ENCODE measurements at places on chromosomes 1 and 21.

DNA sequence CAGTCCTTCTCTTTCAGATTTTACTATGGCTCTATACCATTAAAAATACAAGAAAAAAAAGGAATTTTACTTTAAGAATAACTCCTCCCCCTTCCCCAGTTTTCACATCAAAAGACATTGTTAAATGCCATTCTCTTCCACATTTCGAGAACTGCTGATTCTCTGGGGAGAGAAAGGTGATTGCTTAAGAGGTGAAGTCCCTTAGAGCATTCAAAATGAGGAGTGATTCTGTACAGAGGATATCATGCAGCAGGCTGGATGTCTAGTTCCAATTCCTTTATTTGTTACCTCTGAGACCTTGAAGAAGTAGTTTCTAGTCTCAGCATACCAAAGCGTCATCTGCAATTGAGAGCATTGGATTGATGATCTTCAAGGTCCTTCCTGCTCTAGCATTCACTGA is 46.9 kb downstream of the FMO3 start:
- no peak for DNase-seq

- no peak for DNase-seq
These were observed 629.3 kb upstream of the ADAMTS5 start for GRCh38 chr21:27596196-27596595.

DNA sequence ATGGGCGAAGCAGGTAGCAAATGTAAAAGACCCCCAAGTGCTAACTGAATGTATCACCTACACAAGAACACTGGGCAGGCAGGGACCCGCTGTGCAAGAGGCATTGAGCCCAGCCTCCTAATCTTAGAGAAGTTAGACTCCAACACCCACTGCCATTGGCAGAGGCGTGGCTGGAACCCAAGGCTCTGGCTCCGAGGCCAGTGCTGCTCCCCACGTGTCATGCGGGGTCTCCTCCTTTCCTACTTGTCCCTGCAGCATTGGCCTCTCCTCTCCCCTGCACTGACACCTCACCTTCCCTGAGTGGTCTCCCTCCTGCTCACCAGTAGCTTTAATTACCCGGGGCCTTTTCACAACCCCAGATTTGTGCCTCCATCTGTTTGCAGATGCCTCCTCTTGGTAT is 107.0 kb downstream of the GALNT2 start:
- no peak for DNase-seq

GRCh38 chr1:14924455-14925331 is 228.9 kb upstream of the TMEM51 start:
- DNase-seq = no peak

DNA sequence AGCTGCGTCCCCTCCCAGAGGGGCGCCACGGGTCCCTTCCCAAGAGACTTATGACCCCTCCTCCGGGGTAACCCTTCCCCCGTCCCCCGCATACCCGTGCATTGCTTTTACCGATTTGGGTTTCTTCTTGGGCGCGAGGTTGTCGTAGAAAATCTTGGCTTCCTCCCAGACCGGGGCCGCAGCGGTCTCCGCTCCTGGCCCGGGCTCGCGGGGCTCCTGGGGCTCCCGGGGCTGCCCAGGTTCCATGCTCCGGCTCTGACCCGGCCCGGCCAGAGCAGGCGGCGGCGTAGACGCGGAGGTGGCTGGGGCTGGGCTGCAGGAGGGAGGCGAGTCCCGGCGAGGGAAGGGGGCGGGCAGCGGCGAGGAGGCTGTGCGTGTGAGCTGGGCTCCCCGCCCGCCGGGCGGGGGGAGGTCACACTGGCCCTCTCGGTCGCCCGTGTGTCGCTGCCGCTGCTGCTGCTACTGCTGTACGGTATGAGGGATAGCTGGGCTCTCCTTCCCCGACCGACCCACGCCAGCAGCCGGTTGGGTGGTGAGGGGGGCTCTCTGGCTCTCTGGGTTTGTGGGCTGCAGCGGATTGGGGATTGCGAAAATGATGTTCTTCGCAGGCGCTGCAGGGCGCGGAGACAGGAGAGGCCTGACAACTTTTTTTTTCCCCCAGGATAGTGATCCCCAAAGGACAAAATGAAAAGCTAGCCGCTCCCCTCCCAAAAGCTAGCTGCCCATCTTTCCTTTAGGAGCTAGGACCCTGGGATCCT is at the start of gene NT5C1A:
TSS of gene NT5C1A (minus strand) at position 315 of the 758 bp plus-strand sequence. CDS start at position 246, 69 bp downstream.
- DNase-seq = no peak

- no peak for DNase-seq
These were observed 5.9 kb downstream of the TTC39A start for GRCh38 chr1:51324251-51325010.

- no peak for DNase-seq
These were observed 74.2 kb upstream of the QSOX1 start for GRCh38 chr1:180080439-180080838.

DNA sequence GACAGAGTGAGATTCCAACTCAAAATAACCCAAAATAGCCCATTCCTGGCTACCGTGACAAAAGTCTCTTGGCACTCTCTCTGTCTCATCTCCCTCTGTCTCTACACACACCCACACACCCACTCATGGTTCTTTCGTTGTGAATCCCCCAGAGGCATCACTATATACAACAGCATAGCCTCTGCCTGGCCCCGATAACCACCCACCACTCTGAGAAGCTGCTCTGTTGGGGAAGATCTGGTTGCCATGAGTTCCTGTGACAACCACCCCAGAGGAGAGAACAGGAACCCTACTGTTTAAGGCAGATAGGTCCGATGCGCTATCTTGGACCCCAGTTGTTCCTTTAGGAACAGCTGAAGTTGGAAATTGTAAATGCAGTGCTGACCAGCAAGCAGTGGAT is 70.4 kb upstream of the LYST start:
- DNase-seq = no peak

GRCh38 chr1:186479162-186479561 is 18.2 kb upstream of the PDC start:
- no peak for DNase-seq

DNA sequence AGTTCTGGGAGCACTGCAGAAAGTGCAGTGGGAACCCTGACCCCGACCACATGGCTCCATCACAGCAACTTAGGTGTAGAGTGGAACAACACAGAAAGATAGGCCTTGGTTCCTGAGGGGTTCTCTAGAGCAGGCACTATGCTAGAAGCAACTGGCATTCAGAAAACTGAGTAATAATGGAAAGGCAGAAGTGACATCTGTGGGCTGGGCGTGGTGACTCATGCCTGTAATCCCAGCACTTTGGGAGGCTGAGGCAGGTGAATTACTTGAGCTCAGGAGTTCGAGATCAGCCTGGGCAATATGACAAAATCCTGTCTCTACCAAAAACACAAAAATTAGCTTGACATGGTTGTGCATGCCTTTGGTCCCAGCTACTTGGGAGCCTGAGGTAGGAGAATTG is 5.3 kb downstream of the MRPS15 start:
- no peak for DNase-seq

- DNase-seq = no peak
These were observed 45.2 kb downstream of the SLC37A1 start for GRCh38 chr21:42558846-42559245.

GRCh38 chr1:189834813-189835212 is 642.9 kb downstream of the BRINP3 start:
- no peak for DNase-seq

GRCh38 chr1:42773420-42773819 is 6.4 kb downstream of the C1orf50 start:
- DNase-seq = no peak

- DNase-seq = peak; percentile 16
These were observed 45.4 kb upstream of the TNFRSF1B start for GRCh38 chr1:12121212-12122003.

DNA sequence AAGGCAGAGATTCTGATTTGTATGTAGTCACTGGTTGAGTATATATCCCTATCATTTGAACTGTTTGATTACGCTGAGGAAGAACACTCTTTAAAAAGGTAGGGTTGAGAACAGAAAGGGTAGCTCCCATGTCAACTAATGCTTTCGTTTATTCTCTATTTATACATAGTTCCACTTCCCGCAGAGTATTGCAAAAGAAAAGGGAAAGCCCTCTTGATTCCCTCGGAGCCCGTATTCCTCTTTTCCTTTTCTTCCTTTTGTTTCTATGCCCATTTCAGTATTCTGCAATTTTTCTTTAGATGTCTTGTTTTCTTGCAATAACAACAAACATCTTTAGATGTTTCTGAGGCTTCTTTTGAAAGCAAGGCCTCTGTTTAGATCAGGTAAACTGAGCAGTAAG is 78.2 kb downstream of the DNTTIP2 start:
- no peak for DNase-seq

GRCh38 chr1:12188657-12189327 is 22.0 kb downstream of the TNFRSF1B start:
- DNase-seq = no peak

DNA sequence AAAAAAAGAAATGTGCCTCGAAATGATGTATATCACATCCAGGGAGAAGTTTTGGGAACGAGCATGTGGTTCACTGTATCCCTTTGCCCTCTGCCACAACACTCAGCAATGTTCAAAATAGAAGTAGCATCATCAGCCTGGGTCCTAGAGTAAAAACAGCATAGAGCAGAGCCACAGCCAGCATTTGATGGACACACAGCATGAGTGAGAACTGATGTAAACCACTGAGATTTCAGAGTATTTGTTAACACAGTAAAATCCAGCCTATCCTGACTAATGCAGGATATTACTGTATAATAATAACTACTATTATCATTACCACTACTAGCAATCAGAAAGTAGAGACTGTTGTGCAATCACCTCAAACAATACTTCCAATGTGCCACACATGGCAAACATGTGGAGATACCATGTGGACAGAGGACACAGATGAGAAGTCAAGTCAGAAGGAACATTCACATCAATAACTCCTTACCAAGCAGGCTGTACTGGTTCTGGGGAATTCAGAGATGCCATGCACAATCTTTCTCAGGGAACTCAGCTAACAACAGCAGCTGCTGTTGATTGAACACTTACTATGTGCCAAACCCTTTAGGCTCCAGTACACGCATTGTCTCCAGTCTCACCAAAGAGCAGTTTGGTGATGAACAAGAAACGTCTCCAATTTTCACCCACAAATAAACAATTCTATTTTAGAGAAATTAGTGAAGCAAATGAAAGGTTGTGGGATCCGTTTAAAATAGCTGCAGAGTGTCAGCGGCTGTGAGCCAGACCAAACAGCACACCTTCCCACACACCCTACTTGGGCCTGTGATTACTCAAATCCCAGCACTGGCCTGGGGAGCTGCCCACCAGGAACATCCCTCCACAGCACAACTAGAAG is 16.6 kb upstream of the GFI1 start:
- DNase-seq = no peak

DNA sequence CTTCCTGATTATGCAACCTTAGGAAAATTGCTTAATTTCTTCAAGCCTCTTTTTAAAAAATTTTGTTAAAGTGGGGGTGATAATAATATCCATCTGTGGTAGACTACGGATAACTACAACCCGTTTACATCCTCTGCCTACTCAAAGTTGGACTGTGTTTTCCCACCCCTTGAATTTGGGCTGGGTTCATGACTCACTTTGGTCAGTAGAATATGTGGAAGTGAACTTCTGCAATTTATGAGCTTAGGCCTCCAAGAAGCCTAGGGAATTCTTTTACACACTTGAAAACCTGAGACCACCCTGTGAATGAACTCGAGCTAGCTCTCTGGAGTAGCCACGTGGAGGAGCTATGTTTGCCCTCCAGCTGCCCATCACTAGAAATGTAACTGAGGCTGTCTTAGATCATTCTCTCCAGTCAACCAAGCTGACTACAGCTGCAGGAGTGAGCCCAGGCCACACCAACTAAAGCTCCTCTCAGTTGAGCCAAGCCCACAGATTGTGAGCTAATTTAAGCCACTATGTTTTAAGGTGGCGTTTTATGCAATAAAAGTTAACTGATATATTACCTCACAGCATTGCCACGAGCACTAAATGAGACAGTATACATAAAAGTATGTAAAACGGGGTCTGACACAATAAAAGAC is 29.6 kb upstream of the CACHD1 start:
- DNase-seq = no peak

DNA sequence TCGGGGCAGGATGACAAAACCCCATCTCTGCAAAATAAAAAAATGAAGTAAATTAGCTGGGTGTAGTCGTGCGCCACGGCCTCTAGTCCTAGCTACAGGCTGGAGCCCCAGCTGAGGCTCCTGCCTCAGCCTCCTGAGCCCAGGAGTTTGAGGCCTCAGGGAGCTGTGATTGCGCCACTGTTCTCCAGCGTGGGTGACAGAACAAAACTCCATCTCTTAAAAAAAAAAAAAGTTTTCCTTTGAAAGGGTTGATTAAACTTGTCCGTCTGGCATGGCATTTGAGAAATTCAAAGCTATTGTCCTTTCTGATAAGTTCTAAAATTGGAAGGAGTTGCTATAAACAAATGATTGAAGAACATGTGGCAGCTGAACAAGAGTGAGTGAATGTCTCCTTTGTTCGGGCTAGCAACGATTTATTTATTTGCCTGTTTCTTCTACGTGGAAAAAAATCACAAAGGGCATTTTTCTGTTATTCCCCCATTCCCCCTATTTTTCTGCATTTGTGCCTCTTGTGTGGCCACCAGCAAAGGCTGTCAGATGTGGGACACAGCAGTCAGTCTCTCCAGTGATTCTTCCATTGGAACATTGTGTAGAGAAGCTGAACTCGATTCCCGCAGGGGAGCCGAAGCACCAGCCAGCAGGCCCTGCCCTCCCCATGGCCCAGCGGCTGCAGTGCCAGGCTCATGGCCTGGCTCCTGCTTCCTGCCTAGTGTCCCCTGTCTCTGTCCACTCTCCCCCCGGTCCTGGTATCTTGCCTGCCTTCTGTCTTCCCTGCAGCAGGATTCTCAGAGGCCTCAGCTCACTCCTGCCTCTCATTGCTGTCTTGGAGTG is 21.5 kb upstream of the PWP2 start:
- DNase-seq = no peak

DNA sequence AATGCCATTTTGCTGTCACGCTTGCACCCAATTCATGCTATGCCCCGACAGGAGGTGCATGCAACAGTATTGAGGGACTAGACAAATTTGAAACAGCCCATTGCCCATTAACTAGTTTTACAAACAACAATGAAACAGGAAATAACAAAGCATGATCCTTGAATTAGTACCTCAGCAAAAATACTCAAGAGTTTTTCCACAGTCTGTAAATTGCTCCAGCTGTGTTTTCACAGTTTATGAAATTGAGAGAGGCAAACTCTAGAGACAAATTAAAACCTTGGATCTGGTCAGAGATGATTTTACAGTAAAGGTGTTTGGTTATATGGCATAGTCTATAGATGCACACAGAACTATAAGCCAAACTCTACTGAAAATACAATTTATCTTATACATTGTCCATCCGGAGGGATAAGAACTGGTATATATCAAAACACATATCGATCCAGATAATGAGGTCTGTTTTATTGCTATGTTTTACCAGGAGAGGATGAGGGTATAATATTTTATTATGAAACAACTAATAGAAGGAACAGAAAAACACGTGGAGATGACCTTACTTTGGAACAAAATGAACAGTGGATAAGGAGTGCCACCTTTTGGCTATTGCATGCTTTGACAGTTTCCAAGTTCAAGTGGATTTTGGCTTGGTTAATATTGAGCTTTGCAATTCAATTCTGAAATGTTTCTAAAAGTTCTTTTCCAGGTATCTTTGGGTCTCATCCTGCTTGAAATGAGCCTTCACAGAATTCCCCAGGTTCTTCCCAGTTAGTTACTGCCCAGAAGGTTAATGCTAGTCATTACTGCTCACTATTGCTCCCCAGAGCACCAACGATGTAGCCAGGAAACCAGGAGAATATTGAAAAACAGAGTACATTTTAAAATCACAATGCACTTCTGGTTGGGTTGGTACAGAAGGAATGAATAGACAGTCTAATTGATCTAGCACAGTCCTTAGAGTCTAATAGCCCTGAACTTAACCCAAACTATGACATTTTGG is 45.7 kb downstream of the ZC3H11B start:
- peak; percentile 57 for DNase-seq

GRCh38 chr1:14415396-14415795 is 183.1 kb upstream of the KAZN start:
- no peak for DNase-seq

All from stromal cell of bone marrow (primary cell).